Kidney tubule cell (primary cell): ENCODE measurements at places on chromosomes 16 and 17.

DNA sequence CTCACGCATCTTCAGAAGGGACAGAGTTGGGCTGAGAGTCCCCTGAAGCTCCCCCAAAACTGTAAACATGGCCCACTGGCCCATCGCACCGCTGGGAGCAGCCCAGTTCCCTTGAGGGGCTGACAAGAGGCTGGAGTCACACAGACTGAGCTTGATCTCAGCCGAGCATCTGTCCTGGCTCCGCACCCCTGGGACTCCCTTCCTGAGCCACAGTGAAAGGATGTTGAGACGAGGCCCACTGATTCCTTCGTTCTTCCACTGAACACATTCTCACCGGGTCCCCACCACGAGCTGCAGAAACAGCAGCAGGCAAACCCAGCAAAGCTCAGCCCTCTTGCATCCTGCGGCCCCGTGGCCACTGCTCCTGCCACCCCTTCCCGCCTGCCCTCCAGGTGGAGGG is 145.9 kb upstream of the CIBAR2 start:
- no peak for DNase-seq

GRCh38 chr17:77366558-77367245 is 225.9 kb downstream of the SEC14L1 start:
- DNase-seq, result peak; percentile 79

DNA sequence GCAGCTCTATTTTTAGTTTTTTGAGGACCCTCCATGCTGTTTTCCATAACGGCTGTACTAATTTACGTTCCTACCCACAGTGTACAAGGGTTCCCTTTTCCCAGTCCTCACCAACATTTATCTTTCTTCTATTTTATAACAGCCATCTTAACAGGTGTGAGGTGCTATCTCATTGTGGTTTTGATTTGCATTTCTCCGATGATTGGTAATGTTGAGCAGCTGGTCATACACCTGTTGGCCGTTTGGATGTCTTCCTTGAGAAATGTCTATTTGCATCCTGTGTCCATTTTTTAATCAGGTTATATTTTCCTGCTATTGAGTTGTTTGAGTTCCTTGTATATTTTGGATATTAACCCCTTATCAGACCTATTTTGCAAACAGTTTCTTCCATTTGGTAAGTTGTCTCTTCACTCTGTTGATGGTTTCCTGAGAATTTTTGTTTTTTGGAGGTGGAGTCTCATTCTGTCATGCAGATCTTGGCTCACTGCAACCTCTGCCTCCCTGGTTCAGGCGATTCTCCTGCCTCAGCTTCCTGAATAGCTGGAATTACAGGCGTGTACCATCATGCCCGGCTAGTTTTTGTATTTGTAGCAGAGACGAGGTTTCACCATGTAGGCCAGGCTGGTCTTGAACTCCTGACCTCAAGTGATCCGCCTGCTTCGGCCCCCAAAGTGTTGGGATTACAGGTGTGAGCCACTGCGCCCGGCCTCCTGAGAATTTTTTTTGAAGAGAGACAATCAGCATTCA is 279.6 kb downstream of the SNX29 start:
- DNase-seq, result no peak

DNA sequence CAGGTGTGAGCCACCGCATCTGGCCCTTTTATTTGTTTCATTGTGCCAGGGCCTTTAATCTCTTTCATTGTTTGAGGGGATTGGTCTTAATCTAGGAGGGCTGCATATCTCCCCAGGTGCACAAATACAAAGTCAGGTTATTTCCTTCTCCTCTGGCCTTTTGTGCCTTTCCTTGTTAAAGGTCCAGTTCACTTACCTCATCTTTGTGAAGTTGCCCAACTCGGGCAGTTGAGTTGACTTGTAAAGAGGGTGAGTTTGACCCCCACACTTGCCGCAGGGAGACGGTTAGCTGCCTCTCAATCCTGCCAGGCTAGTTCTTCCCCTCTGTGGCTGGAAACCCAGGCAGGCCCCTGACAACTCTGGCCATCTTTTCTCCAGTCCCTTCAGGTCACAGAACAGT is 33.4 kb downstream of the TMEM92 start:
- DNase-seq, result no peak

DNA sequence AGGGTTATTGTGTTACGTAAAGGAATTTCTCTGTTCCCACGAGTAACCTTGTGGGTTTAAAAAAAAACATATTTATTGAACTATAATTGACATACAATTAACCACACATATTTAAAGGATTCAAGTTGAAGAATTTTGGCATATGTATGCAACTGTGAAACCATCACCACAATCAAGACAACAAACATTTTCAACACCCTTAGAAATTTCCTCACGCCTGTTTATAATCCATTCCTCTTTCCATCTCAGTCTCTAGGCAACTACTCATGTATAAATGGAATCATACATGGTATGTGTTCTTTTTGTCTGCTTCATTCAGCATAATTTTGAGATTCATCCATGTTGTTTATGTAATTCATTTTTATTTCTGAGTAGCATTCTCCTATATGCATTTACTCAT is 104.0 kb downstream of the MRTFB start:
- no peak for DNase-seq

GRCh38 chr16:85627089-85627488 is 14.0 kb downstream of the GSE1 start:
- DNase-seq, result no peak

DNA sequence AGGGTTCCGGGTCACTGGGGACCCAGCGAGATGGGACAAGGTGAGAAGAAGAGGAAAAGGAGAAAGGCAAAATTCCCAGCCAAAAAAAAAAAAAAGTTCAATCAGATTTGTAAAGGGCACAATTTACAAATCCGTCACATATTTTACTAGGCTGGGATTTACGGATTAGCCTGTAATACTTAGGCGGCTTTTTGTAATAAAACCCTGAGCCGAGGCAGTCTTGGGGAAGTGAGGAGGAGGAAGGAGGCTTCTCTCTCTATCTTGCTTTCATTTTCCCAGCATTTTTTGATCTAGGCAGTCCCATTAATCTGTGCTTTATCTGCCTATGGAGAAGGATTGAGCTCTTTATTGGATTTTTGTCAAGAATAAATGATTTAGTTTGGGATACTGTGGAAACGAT is 130.6 kb upstream of the SDK2 start:
- DNase-seq, result no peak

- DNase-seq, result no peak
Measured at GRCh38 chr17:29246628-29247027, at the start of gene CRYBA1. Gene CRYBA1, plus strand, starts transcription at chr17:29246859. Its CDS starts 5 bp downstream, at chr17:29246864.

DNA sequence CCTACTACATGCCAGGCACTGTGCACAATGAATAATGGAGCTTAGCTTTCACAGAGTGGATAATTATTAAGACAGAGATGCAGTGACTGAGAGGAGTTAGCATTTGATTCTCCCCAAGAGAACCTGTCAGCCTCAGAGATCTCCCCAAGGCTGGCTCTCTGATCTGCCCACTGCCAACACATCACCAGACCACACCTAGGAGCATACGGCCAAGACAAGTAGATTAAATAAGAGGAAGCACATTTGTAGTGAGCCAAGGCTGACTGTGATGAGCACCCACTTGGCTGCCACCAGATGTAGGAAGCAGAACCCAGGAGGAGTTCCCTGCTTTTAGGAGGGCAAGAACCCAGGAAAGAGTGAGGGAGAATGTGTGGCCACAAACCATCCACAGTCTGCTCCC is 130.1 kb downstream of the SPACA3 start:
- DNase-seq, result no peak

- DNase-seq, result no peak
Measured at GRCh38 chr17:74110467-74110866, 93.0 kb upstream of the RPL38 start.

DNA sequence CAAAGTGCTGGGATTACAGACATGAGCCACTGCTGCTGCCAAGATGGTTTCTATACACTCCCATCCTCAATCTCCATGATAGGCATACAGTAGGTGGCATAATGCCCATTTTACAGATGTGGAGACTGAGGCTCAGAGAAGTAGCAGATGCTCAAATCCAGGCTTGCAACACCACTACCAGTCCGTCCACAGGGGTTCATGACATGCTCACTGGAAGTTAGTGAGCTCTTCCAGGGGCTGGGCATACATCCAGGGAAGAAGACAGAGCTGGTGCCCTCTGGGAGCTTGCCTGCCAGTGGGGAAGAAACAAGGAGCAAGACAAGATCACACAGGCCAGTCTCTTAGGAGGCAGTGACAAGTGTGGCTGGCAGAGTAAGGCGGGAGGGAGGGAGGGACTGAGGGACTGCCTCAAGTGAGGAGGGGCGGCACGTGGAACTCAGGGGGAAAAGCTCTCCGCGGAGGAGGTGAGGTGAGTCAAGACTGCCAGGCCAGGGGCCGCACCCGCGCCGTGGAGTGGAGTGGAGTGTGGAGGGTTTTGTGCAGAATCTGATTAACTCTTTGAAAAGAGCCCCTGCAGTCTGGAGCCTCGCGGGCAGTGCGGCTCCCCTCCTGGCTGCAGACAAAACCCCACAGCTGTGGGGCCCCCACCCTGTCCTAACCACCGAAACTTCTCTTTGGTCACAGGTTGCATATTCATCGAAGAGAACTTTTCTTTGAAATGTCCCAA is 27.9 kb downstream of the SREBF1 start:
- DNase-seq, result no peak

GRCh38 chr16:56941092-56941491 is 9.2 kb downstream of the HERPUD1 start:
- no peak for DNase-seq
